ENCODE measurements at places on chromosomes 16 and 17.

DNA sequence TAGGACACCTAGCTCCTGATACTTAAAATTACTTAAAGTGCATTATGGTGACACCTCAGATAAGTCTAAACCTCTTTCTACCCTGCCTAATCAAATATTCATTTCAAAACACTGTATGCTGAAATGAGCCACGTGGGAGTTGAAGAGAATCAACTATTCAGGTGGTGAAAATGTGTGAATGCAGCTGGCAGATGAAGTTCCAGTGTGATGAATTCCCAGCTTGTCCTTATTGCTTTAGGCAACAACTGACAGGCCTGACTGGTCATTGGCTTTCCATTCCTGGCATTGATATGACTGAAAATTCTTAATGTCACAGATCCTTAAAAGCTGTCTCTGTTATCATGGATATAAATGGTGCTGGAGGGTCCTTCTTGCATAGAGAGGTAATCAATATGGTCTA, 301.9 kb upstream of the TBX2 start:
- DNase-seq, result no peak

DNA sequence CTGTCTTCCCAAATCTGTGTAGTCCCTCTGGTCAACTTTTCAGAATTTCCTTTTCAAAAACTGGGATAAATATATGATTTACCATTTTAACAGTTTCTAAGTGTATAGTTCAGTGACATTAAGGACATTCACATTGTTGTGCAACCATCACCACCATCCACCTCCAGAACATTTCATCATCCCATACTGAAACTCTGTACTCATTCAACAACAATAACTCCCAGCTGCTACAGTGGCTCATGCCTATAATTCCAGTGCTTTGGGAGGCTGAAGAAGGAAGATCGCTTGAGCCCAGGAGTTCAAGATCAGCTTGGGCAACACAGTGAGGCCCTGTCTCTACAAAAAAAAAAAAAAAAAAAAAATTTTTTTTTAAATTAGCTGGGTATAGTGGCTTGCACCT, 131.0 kb downstream of the AATF start:
- no peak for DNase-seq

DNA sequence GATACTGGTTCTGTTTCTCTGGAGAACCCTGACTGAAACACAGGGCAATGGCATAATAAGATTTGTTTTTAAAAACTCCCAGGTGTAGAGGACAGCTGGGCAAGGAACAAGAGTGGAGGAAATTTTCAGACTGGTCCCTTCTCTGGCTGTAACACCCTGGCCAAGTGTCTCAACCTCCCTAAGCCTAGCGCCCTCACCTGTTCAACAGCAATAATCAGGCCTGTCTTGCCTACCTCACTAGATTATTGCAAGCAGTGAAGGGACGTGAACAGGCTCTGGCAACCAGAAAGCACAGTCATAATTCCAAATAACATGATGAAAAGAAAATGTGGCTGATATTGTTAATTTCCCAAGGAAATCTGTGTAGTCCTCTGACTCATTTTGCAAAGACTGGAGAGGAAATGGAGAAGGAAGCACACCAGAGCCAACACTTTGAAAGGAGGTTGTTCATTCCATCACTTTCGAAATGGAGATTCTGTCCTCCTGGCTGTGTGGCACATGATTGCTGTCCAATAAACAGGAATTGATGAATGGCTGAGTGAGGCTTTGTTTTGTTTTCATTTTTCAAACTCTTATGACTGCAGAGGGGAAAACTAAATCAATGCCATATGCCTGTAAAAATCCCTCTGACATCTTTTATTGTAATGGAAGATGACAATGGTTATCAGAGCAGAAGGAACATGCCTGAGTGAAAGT, 87.5 kb upstream of the HLF start:
- DNase-seq, result no peak

- DNase-seq, result no peak
Observed at GRCh38 chr17:38717139-38717745, 12.2 kb downstream of the MLLT6 start.

- DNase-seq, result no peak
Observed at GRCh38 chr17:57902117-57902799, 52.4 kb upstream of the MRPS23 start.

Measured in left hindlimb (tissue), 1 donor.